ENCODE measurements at places on chromosomes 7 and 10.
A peak's percentile ranks its signal among the peaks of the same experiment; 100 is the strongest.

- DNase-seq = no peak
Measured at GRCh38 chr10:74912682-74913081, 86.3 kb downstream of the KAT6B start.

DNA sequence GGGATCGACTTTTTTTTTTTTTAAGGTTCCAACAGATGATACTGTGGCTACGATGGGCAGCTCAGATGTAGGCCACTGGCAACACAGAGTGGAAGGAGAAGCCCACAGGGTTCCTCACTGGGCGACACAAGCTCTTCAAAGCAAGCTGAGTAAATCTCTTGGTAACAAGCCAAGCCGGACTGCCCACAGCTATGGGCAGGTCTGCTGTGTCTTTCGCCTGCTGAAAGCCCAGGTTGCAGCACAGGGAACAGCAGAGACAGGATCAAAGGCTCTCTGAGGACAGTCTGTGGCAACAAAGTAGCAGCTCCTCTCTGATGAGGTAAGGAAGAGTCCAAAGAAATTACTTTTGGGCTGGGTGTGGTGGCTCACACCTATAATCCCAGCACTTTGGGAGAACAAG, 83.6 kb downstream of the KCNMA1 start:
- no peak for DNase-seq

GRCh38 chr10:3765146-3765545, 19.9 kb downstream of the KLF6 start:
- no peak for DNase-seq

DNA sequence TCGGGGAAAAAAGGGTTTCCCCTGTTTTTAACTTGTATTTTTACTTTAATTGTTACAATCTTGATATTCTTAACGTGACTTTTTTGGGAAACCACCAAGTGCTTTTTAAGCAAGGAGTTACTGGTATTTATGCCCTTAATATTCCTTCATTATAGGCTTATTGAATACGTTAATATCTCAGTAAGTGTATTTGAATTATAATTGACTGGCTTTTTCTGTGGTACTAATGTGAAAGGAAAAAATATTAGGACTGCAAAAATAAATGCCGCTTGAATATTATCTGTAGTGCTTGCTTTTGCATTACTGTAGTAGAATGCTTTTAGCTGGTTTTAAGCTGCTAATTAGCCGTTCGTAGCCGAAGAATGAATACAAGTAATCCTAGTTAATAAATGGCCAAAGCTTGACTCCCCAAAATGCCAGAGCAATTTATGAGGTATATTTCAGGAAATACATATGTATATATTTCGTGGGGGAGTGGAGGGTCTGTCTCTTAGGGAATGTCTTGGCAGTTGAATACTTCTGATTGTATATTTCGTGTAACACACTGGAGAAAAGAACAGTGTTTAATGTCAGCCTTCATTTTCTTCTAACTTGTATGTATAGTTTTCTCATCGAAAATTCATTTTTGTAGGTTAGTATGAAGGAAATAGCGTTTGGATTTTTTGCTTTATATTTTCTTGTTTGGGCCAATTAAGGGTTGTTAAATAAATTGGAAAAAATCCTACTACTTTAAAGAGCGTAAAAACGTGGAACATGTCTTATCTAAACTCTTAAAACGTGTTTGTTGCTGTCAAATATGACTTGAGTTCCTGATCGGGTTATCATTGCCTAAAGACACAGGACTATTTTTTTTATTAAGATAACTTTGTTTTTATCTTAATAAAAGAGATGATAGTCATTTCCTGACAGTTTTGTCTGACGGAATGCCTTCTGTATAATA, 1.5 kb downstream of the PDCD4 start:
- DNase-seq = no peak

DNA sequence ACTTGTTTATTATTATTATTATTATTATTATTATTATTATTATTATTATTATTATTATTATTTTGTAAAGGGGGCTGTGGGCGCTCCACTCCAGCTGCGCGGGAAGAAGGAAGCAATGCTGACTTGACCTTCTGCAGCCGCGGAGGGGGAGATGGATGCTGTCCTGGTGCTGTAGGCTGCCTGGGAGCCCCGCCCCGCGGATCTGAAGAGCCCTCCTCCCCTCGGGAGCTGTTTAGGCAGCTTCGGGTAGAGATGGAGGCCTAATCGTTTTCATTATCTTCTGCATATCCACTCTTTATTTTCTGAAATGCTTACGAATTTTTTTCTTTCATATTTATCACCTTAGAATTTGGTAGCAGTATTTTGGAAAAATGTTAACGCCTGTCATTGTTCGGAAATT, 101.2 kb upstream of the KLF6 start:
- no peak for DNase-seq

- DNase-seq = no peak
Measured at GRCh38 chr7:138657854-138658386, 43.2 kb downstream of the SVOPL start.

DNA sequence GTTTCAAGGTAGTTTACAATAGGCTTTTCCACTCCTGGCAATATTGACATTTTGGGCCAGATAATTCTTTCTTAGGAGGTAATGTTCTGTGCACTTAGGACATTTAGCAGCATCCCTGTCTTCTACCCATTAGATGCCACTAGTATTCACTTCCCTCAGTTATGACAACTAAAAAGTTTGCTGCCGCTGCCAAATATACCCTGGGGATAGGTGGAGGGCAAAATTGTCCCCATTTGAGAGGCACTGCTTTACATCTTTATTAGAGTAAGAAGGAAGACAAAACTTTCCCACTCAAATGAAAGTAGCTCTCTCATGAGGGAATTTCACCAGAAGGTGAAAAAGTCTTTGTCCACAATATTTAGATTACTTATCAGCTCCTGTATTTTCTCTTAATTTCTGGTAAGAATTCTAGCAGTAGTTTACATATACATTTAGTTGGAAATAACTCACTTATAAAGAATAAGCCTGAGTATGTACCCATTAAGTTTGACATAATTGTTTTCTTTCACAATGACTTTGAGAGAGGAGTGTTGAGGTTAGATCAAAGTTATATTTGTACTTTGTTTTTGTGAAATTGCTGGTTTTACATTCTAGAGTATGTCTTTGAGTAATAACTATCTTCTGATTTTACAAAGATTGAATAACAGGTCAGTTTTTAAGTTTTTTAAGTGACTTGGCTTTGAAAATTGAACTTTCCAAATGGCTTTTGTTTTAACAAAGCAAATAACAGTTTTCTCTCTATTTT, 46.0 kb downstream of the HELLS start:
- no peak for DNase-seq

- no peak for DNase-seq
Measured at GRCh38 chr10:5068274-5068984, 25.8 kb upstream of the AKR1C3 start.

DNA sequence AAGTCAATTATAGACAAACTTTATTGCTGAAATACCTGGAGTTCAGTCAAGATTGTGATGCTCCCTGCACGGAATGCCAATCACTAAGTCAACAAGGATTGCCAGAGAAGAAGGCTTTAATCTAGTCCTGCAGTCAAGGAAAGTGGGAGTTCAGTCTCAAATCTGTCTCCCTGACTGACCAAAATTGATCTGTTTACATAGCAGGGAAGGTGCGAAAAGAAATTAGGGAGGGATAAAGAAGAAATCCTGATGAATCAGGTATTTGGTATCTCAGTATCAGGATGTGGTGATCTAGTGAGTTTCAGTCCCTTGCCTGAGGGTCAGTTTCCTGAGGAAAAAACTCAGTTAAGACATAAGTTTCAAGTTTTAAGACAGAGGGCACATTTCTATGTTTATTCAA, 2.1 kb upstream of the AKR1D1 start:
- DNase-seq = no peak

DNA sequence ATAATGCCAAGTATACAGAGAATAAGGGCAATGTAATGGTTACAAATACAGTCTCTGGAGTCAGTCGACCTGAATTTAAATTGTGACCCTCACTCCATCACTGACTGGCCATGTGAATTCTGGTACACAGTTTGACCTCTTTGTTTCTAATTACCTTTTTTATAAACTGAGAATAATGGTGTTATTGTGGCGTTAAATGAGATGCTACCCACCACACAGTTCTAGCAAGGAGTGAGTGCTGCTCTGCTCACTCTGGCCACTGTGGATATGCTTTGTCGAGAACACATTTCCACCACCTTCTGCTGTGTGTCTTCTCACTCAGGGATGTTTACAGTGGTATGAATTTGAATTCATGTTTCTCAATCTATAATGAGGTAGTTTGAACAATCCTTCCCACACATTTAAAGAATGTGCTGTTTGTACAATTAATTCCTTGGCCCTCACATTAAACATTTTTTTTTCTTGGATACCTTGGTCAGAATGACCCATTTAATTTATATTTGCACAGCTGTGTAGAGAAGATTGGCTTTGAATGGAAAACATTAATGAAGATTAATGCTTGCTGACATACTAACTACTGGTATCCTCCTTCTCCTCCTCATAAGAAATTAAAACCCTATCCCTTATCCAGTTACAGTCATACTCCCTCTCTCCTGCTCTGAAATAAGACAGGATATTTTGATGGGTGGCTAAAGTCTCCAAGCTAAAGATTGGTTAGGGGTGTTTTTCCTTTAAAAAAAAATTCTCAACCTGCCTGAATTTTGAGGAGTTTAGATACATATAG, 42.4 kb downstream of the PLCE1 start:
- DNase-seq = no peak

GRCh38 chr10:75102830-75103673, 8.4 kb upstream of the SAMD8 start:
- peak; percentile 30 for DNase-seq

DNA sequence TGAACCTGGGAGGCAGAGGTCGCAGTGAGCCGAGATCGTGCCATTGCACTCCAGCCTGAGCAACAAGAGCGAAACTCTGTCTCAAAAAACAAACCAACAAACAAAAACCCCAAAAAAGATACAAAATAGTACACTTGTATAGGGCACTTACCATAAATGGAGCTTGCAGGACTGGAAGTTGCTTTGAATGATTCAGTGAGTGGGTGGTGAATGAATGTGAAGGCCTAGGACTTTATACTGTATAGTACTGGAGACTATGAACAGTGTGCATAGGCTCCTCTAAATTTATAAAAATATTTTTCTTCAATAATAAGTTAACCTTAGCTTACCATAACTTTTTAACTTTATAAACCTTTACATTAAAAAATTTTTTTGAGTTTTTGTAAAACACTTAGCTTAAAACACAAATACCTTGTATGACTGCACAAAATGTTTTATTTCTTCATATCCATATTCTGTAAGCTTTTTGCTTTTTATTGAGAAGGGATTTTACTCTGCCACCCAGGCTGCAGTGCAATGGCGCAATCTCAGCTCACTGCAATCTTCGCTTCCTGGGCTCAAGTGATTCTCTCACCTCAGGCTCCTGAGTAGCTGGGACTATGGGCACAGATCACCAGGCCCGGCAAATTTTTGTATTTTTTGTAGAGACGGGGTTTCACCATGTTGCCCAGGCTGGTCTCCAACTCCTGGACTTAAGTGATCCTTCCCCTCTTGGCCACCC, 6.9 kb upstream of the H2AZ2 start:
- DNase-seq = no peak

GRCh38 chr7:97858221-97858620, 14.0 kb downstream of the ASNS start:
- DNase-seq = no peak

- DNase-seq = peak; percentile 61
Measured at GRCh38 chr10:6445671-6446316, 134.3 kb downstream of the PRKCQ start.

GRCh38 chr7:5063698-5064097, 18.0 kb downstream of the RBAK start:
- no peak for DNase-seq

- DNase-seq = no peak
Measured at GRCh38 chr10:108849688-108850087, 1073.6 kb downstream of the XPNPEP1 start.

GRCh38 chr7:40234046-40234445, 99.2 kb downstream of the SUGCT start:
- no peak for DNase-seq

- DNase-seq = no peak
Measured at GRCh38 chr7:36011588-36011965, 141.5 kb upstream of the EEPD1 start.

GRCh38 chr7:117916309-117916708, 43.1 kb upstream of the CTTNBP2 start:
- DNase-seq = no peak

GRCh38 chr7:69739931-69740431, 141.7 kb downstream of the AUTS2 start:
- no peak for DNase-seq

- DNase-seq = no peak
Measured at GRCh38 chr7:7620236-7620635, 20.3 kb upstream of the UMAD1 start.
